ENCODE measurements at places on chromosomes 6 and 20.

DNA sequence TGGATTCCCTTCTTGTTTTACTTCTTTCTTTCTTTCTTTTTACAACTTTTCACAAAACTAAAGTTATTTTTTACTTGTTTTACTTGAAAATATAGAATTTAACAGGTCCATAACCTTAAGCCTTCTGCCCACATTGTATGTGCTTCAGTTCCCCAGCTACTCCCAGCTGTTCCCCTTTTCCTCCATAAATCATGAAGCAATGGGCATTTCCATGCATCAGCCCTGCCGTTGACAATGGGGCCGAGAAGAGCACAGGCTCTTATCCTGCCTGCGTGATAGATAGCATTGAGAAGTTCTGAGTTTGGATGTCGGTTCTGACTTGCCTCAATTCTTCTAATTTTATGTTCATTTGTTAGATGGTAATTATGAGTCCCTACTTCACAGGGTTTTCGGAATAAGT lies 583.8 kb downstream of the CDH26 start:
- DNase-seq, result no peak

GRCh38 chr20:34771680-34772081 lies 53.8 kb downstream of the NCOA6 start:
- DNase-seq, result no peak

DNA sequence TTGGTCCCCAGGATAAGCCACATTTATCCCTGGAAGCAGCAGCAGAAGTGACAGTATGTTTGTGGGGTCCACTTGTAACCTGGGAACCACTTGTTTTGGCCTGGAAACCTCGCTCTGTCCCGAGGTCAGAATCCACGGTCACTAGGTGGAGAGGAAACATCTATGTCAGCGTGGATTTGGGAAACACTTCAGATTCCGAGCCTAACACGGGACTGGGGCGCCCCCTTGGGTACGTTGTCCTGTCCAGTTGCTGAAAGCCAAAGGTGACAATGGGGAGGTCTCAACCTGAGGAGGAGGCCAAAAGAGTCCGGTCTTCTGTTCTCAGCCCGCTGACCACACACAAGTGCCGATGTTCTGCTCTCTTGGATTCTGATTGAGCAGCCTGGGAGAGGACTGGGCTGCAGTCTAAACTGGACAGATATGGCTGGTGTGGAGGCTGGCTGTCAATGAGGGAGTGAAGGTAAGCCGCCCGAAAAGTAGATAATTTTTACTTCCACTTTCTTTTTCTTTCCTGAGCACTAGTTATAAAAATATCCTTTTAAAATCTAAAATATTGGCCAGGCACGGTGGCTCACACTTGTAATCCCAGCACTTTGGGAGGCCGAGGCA lies 4.9 kb upstream of the ZFP57 start:
- no peak for DNase-seq

- DNase-seq, result no peak
Observed at GRCh38 chr20:49704932-49705336, 8.7 kb downstream of the B4GALT5 start.

- DNase-seq, result no peak
Observed at GRCh38 chr6:104301951-104302350, 557.8 kb downstream of the HACE1 start.

- DNase-seq, result no peak
Observed at GRCh38 chr6:130296854-130297253, 69.0 kb upstream of the TMEM200A start.

DNA sequence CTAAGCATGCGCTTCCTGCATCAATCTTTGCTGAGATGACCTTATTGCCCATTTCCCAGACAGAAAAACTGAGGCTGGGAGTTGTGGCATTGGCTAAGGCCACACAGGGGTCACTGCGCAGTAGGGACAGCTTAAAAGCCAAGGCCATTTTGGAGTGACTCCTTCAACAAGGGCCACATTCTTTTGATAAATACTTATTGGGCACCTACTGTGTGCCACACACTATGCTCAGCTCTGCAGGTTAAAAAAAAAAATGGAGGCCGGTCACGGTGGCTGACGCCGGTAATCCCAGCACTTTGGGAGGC lies 108.6 kb downstream of the CEBPB start:
- no peak for DNase-seq

GRCh38 chr6:5898102-5898501 lies 108.6 kb downstream of the NRN1 start:
- no peak for DNase-seq

DNA sequence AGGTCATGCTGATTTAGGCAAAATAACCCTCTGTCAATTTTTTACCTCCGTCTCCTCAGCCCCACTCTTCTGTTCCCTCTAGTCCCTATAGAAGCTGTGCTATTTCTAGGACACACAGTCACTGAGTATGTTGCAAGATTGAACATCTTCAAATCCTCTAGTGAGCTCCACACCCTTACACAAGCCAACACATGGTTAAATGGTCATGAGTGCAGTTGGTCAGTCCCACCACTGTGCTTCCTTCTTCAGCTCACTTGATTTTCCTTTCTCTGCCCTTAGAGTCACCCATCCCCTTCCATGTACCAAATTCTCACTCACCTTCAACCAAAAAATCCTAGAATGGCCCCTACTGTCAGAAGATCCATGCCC lies 48.2 kb upstream of the F13A1 start:
- DNase-seq, result no peak

DNA sequence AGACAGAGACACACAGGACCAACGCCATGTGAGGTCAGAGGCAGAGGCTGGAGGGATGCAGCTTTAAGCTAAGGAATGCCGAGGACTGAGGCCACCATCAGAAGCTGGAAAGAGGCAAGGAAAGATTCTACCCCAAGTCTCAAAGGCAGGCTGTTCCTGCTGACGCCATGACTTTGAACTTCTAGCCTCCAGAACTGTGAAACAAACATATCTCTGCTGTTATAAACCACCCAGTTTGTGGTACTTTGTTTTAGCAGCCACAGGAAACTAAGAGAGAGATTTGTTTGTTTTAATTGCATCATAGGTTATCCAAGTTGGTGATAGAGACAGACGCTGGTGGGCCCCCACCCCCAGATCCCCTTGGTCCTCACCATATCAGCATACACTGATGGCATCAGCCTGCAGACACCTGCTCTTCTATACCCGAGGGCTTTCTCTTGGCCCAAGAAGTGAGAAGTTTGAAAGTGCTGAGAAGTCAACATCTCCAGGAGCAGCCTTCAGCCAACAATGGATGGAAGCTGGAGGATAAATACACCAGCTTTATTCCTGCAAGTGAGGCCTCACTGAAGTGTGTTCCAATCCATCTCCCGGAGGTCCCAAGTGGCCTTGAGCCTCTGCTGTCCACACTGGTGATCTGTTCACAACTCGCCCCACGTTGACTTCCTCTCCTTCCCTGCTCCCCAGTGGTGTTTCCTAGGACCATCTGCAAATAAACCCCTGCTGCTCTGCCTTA lies 154.7 kb downstream of the BTBD3 start:
- no peak for DNase-seq

- no peak for DNase-seq
Observed at GRCh38 chr20:6702144-6702543, 65.3 kb upstream of the BMP2 start.

- no peak for DNase-seq
Observed at GRCh38 chr20:45008521-45009049, 42.3 kb downstream of the STK4 start.

DNA sequence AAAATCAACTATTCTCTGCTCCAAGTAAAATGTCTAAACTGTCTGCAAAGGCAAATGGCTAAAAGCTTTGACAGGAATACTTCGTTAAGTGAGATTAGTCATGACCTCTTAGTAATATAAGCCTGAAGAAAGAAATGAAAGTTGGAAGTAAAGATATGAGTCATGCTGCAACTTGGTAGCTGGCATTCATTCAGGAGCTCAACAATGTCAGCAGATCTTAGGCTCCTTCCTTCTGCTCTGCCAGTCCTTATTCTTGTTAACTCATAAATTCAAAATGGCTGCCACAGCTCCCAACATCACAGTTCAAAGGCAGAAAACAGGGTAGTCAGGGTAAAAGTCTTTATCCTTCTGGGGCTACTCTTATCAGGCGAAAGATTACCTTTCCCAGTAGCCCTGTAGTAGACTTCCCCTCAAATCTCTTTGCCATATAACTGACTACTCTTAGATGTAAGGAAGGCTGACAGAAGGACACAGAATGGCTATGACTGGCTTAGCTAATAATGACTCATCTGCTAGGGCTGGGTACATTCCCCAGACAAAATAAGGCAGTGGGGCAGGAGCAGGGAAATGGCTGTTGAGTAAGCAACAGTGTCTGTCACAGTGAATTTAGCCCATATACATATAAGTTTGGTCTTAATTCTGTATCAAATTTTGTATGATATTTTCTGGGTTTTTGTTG lies 24.4 kb upstream of the C6orf62 start:
- DNase-seq, result no peak

DNA sequence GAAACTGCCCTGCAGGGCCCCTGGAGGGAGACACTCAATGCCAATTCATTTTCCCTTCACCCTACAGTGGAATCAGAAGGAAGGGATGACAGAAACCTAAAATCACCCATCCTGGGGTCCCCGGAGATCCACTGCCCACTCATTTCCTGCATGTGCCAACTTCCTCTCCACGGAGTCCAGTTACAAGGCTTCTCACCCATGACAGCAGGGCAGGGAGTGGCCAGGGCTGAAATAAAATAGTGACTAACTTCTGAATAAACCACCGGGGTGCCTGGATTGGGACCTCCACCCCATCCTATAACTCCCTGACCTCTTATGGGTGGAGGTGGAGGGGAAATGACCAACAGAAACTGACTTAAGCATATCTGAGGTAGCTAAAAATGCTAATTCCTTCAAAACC lies 362.3 kb downstream of the MAFB start:
- DNase-seq, result no peak

GRCh38 chr6:43644940-43645612 lies at the start of gene RSPH9:
Gene RSPH9 (plus strand): TSS chr6:43645036. CDS start chr6:43645099, 63 bp downstream.
- DNase-seq, result peak; percentile 70

DNA sequence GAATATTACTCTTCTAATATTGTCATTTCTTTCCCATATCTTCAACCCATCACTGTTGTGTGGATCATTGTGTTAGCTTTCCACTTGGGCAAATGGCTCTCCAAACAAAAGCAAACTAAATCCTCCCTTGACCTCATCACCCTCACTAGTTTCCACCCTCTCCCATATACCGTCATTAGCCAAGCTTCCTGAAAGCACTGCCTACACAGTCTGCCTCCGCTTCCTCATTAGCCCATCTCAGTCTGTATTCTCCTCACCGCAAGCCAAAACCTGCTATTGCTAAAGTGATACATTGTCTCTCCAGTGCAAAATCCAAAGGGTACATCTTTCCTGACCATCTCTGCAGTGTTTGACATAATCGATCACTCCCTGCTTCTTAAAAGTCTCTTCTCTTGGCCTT lies 212.6 kb downstream of the CLIC5 start:
- no peak for DNase-seq

GRCh38 chr20:23125159-23125558 lies 39.0 kb upstream of the CD93 start:
- no peak for DNase-seq

GRCh38 chr6:11855743-11856142 lies 77.1 kb upstream of the ADTRP start:
- no peak for DNase-seq

- DNase-seq, result no peak
Observed at GRCh38 chr6:156783958-156784357, 6.8 kb downstream of the ARID1B start.

DNA sequence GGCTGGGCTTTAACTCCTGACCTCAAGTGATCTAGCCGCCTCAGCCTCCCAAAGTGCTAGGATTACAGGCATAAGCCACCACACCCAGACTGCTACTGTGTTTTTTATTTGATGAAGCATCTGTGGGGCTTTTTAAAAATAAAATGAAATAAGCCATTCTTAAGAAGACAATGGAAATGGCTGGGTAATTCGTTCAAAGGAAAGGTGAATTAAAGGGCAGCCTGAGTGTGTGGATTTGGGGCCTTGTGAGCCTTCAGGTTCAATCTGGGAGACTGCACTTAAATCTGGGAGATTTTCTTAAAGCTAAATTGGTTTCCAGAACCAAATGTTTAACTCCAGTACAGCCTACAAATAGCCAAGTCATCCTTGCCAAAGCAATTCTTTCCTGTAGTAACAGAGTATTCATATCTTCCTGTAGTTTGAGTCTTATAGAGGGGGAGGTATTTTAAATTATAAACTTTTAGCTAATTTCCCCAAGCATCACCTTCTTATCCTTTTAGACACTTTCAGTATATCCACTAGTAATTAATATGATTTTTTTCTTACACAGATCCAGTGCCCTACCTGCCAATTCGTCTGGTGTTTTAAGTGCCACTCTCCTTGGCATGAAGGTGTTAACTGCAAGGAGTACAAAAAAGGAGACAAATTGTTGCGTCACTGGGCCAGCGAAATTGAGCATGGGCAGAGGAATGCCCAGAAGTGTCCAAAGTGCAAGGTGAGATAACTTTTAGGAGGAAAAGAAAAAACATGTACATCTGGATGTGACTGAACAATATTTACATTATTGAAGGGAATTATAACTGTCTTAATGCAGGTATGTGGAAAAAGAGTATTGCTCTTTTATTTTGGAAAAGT lies 95.4 kb downstream of the RNF217 start:
- no peak for DNase-seq

GRCh38 chr6:139625081-139625939 lies 250.9 kb upstream of the CITED2 start:
- DNase-seq, result no peak

GRCh38 chr6:35161776-35162607 lies 20.9 kb upstream of the TCP11 start:
- no peak for DNase-seq

DNA sequence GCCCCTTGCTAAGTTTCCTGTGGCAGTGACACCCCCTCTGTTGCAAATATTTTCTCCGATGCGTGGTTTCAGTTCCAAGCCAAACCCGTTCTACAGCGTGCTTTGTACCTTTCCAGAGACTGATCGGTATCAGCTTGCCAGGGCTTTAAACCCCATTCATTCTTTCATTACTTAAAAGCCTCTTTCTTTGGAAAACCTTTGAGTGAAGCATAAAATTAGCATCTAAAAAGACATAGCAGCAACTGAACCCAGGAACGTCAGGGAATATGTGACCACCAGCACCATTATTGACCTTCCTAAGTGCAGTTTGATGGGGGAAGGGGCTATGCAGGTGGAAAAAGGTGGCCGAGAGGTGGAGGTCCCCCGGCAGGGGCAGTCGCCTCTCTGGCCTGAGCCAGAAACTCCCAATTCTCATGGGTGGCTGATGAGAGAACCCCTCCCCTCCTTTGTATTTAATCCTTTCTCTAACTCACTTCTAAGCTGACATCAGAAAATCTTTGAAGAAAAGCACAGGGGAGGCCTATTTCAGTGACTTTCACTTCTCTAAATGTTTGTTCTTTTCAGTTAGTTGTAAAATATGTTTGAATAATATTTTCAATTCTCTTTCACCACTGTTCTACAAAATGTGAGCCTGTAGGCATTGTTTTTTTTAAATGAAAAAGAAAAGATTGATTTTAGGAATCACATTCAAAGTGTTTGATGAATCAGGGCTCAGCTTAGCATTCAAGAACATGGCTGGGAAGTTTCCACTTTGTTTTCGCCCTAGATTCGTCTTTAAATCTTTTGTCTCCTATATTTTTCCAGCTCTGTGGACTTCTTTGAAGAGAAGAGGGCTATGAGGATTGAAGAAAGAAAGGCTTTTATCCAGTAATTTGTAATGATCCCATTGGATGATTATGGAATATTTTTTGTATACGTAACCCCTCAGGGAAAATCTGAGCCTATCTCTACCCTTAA lies 89.2 kb downstream of the RSPH3 start:
- DNase-seq, result no peak

Measured in activated CD4-positive, alpha-beta T cell treated with anti-CD3 and anti-CD28 coated beads, Interleukin-2, amount 10 ng/mL, durations not matched to agents 7 days and 5 days (primary cell).